ENCODE measurements at places on chromosomes 16 and 17. TPM values are rescaled to one million over a fixed set of nuclear protein-coding genes. Genes with fewer than 3 reads are reported as not detected.

DNA sequence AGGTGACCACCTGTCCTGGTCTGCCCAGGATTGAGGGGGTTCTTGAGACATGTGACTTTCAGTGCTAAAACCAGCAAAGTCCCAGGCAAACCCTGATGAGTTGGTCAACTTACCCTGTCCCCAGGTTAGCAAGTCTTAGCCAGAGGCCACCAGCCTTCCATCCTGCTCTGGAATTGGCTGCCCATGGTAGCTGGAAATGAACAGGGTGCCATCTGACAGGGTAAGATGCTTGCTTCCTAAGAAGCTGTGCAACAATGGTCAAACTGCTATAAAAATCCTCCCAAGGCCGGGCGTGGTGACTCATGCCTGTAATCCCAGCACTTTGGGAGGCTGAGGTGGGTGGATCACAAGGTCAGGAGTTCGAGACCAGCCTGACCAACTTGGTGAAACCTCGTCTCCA lies 22.8 kb upstream of the MTMR4 start:
- no peak for DNase-seq

DNA sequence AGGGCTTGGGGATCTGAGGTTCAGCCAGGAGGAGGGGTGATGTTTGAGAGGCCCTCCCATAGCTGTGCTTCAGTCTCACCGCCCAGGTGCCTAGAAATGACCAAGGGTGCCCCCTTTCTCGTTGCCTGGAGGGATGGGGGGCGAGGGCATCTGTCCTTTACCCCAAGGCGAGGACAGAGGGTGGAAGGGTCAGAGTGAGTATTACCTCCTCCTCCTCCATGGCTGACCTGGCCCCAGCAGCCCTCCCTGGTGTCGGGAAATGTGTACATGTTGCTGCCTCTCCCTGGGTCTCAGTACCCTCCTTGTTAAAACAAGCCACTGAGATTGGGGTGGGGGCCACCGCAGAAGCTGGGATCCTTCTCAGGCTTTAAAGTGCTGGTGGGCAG lies 2.4 kb downstream of the NECAB2 start:
- no peak for DNase-seq

GRCh38 chr16:77869997-77870813 lies 81.8 kb downstream of the VAT1L start:
- DNase-seq: no peak

DNA sequence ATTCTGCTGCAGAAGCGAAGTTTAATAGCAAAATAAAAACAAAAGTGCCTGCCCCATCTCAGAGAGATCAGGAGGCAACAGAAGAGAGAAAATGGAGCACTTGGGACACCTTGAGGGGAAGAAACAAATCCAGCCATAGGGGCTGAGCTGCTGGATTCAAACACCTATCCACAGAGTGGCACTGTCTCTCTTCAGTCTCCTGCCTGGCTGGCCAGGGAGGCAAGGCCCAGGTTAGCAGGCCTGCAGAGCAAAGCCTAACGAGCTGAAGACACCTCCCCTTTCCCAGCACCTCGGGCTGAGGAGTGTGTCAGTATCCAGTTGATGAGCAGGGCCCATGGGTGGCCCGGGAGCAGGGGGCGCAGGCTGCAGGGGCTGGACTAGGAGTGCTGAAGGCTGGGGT lies 8.8 kb upstream of the KRT31 start:
- DNase-seq: no peak

GRCh38 chr17:77208217-77208808 lies 67.5 kb downstream of the SEC14L1 start:
- no peak for DNase-seq

DNA sequence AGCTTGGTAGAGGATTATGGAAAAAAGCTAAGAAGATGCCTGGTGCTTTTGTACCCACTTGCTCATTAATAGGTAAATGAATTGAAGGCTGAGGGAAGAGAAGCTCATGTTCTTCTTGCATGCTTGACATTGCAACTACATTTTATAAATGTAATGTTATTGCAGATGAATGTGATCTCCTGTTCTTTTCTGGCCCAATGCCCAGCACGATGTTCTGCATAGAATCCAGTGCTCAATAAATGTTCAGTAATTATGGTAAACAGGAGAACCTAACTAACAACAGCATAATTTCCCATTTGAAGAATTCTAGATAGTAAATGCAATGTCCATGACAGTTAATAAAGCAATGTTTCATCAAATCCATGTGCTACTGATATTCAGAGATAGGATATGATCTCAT lies 638.2 kb upstream of the SOX9 start:
- no peak for DNase-seq

GRCh38 chr16:49748322-49748721 lies 107.6 kb downstream of the ZNF423 start:
- DNase-seq: no peak

- DNase-seq: peak; percentile 32
These were observed 1.8 kb downstream of the ITGAX start for GRCh38 chr16:31356566-31357323.

GRCh38 chr16:81601601-81602255 lies 157.1 kb downstream of the CMIP start:
- no peak for DNase-seq

DNA sequence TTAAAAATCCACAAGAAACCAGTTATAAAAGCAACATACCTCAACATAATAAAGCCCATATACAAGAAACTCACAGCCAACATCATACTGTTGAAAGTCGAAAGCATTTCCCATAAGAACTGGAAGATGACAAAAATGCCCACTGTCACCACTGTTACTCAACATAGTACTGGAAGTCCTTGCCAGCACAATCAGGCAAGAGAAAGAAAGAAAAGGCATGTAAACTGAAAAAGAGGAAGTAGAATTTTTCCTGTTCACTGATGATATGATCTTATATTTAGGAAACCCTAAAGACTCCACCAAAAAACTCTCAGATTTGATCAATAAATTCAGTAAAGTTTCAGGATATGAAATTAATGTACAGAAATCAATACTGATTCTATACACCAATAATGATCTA lies 45.1 kb downstream of the AHSP start:
- DNase-seq: no peak

- no peak for DNase-seq
These were observed 229.2 kb downstream of the MAP2K6 start for GRCh38 chr17:69643686-69644085.

GRCh38 chr17:30450125-30451027 lies 26.8 kb upstream of the GOSR1 start:
- no peak for DNase-seq

DNA sequence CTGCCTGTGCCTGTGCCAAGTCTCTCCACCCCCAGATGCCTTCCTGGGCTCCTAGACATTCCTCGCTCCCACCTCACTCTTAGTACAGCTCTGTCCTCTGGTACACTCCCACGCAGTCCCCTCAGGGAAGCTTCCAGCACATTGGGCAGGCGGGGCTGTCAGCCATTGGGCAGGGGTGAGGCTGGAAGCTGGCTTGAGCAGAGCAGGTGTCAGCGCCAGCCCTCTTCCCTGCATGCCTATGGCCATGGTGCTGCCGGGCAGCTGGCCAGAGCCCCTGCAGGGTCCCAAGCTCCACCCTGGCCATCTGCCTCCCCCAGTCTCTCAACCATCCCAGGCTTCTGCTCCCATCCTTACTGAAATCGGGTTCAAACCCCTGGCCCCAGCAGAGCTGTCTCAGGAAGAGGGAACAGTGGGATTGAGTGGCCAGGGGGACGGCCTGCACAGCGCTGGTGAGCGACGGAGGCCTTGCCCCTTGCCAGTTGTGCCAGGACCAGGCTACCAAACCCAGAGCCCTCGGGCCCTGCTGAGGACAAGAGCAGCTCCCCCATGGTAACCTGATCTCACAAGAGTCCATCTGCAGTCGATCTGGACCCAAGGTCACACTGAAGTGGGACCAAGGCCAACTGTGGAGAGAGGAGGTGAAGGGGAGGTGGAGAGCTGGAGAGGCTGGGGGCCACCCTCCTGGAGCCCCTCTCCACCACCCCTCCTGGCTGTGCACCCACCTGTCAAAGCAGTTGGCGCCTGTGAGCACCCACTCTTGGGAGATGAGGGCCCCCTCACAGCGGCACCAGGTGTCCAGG lies 2.4 kb upstream of the B9D1 start:
- peak; percentile 47 for DNase-seq

DNA sequence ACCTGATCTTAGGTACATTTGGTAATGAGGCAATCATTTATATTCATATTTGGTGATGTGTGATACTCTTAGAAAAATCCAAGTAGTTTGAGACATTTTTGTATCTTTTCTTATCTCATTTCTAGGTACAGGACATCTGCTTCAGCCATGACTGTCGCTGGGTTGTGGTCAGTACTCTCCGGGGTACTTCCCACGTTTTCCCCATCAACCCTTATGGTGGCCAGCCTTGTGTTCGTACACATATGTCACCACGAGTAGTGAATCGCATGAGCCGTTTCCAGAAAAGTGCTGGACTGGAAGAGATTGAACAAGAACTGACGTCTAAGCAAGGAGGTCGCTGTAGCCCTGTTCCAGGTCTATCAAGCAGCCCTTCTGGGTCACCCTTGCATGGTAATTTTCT lies 312.2 kb downstream of the BCAS3 start:
- peak; percentile 21 for DNase-seq

- DNase-seq: no peak
These were observed 45.0 kb downstream of the SRCIN1 start for GRCh38 chr17:38560503-38561318.

DNA sequence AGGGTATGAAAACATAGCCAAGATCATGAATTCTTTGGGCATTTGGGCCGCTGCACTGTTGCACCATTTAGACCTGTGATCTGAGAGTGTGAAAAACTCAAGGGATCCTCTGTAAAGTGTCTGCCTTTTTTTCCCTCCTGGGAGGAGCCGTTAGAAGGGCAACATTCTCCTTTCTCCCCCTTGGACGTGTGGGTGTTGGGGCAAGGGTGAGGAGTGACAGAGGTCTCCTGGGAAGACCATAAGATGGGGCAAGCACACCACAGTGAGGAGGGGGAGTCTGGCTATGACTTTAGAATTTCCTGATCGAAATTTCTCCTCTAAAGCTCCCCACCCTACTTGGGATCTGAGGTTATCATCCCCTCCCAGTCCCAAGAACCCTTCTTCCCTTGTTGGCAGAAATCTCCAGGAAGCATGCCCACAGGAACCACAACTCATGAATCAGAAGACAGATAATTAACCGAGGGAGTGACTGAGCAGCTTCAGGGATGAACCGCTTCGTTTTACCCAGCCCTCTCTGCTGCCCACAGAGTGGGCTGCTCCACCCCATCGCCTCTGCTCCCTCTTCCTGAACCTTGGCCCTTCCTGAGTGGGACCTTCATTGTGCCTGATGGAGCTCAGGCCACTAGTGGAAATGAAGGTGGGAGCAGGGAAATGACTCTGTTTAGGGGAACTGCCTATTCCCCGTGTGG lies 4.2 kb downstream of the ITGB3 start:
- no peak for DNase-seq

GRCh38 chr16:11386791-11387546 lies 41.7 kb downstream of the RMI2 start:
- DNase-seq: peak; percentile 62

DNA sequence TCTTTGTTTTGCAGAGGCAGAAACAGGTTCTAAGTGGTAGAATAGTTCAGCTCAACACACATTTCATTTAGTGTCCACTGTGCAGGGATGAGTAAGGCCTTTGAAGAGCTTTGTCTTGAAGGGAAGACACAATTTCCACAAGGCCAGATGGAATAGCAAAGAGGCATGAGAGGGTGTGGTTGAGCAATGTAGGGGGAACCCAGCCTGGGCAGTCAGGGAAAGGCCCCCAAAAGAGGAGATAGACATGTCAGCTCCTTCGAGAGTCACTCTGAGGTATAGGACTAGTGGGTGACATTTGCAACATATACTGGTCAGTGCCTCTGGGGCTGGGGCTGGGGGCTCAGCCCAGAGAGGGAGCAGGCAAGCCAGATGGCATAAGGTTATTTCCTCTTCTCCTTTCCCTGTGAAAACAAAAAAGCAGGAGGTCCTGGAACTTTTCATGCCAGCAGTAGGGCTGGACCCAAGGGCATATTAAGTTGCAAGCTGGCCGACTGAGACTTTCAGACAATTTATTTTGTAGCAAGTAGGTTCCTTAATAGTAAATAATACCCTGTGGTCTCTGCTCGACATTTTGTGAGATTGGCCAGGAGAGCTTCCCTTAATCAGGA lies 7.1 kb downstream of the ALKBH5 start:
- no peak for DNase-seq

GRCh38 chr16:7482032-7482431 lies 149.4 kb downstream of the RBFOX1 start:
- no peak for DNase-seq

- DNase-seq: no peak
These were observed 2.8 kb downstream of the ACE start for GRCh38 chr17:63479495-63480184.

GRCh38 chr17:3602499-3602898 lies 6.7 kb downstream of the TRPV1 start:
- peak; percentile 45 for DNase-seq

DNA sequence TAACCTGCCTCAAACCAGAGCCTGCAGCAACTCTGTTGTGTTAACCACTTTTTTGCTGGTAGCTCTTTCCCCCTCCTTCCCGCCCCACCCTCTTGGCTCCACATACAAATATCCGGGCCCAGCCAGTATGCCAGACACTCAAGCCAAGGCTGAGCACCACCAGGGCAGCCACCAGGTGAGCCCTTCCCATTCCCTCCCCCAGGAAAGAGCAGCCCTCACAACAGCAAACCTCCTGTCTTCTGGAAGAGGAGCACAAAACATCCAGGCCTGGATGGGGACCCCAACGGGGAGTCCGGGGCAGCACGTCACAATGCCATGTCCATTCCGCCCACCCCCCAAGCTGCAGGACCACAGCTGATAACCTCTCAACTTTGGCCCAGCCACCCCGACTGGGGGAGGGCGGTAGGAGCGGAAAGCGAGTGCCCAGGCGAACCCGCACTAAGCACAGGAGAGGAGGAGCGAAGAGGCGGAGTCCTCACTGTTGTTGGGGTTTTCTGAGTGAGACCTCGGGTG lies 757 bp downstream of the ORMDL3 start:
- no peak for DNase-seq

DNA sequence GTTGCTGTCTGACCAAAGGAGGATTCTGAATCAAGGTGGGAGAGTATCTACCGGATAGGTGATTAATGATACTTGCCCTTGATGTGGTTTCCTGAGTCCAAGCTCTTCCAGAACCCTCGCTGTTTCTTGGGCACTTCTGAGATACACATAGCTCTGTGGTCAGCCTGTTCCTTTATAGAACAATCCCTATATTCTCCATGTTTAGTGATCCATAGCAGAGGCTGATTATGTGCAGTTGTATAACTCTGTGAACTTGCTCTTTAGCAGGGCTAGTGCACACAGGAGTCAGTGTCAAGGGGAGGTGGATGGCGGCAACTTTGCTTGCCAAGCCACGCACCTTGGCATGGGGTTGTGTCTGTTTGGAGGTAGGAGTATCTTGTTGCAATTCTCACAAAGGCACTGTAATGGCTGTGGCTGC lies 36.1 kb downstream of the ARL4D start:
- DNase-seq: no peak

- no peak for DNase-seq
These were observed 23.3 kb upstream of the SDR42E2 start for GRCh38 chr16:22139008-22139407.

The CDH16 gene
- total RNA-seq: not detected

The SCARF1 gene
- total RNA-seq: 4.0 TPM

The SLC6A2 gene
- total RNA-seq: not detected

The NDRG4 gene
- total RNA-seq: 677 TPM

The C17orf67 gene
- not detected for total RNA-seq

The C17orf113 gene
- total RNA-seq: 2.4 TPM

All from glutamatergic neuron (in vitro differentiated cells).